ENCODE measurements at places on chromosomes 1 and 21.

DNA sequence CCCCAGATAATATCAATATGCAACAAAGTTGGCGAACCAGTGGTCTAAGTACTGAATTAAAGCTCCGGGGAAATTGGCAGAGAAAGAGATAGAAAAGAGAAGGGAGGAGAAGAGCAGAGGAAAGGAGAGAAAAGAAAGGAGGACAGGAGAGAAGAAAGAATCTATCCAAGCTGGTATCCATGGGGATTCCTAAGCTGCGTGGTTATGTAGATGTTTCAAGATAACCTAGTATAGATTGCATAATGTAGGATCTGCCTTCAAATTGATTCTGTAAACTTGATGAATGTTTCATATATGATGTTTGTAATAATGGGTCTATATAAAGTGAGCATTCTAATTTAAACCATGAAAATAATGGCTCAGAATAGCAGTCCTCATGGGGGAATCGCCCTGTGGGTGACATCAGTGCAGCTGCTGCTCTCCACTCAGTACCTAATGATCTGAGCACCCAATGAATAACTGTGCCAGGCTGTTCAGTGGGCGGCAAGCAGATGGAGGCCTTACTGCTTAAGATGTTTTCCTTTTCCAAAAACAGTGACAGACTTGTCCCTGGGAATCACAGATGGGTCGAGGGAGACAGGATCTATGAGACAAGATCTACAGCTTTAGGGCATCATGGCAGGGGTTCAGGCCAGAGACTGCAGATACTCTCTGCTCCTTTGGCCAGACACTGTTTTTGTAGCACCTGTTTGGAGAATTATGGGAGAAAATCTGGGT lies 78.0 kb downstream of the LAMC2 start:
- no peak for DNase-seq

- DNase-seq = no peak
Measured at GRCh38 chr1:228282329-228283042, 74.6 kb downstream of the OBSCN start.

GRCh38 chr1:60835649-60836048 lies 246.7 kb upstream of the NFIA start:
- no peak for DNase-seq

GRCh38 chr1:22760455-22760854 lies 49.8 kb downstream of the EPHB2 start:
- no peak for DNase-seq

GRCh38 chr1:220717800-220718640 lies 27.9 kb downstream of the C1orf115 start:
- DNase-seq = no peak

DNA sequence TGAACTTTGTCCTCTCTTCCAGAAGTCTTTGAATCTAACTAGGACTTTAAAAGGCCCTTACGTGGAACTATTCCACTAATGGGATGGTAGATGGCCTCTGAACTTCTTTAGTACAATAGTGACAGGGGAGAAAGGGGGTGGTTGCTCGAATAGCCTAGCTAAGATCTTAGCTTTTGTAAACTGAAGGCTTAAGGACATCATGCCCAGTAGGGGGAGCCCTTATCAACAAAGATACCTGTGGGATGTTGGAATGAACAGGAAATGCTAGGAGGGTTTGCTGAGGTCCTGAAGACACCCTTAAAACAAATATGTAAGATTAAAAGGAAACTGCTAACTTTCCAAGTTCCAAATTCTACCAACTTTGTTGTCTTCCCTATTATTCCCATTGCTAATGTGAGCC lies 33.2 kb downstream of the NHLH2 start:
- DNase-seq = peak; percentile 73

- DNase-seq = no peak
Measured at GRCh38 chr21:42308914-42309752, 6.1 kb downstream of the TFF3 start.

GRCh38 chr1:59238333-59238934 lies 58.5 kb upstream of the FGGY start:
- no peak for DNase-seq

DNA sequence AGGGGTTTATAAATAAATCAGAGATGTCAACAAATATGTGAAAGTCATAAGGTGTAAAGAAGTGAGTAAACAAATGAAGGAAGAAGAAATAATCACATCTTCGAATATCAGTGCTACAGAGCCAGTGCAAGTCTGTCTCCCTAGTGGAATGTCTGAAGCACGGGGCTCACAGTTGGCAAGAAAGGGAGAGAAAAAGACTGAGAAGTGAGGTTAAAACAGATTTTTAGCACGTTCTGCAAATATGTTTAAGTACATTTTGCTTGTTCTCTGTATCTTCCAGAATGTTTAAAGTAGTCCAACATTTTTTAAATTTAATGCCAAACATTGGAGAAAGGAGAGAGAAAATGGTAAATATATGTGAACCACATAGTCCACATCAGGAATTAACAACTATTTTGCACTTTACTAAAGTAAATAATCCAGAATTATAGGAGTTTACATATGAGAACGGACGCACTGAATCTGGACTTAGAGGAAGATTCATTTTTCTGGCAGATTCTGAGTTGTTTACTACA lies 682.4 kb downstream of the LTN1 start:
- DNase-seq = no peak

DNA sequence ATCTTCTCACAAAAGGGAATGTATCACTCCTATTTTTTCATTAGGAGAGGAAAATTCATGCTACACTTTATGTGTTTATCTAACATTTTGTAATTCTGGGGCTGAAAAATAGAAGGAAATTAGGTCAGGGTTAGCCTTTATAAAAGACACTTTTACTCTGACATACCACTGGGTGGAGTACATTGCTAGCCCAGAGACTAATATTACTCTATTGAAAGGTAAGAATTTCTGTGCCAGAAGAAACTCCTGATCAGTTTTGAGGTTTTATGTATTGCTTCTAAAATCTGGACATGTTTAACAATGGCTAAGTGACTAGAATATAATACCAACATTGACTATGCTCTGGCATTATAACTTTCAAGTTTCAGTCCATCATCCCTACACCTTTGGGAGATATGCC lies 724.6 kb downstream of the USP25 start:
- no peak for DNase-seq

DNA sequence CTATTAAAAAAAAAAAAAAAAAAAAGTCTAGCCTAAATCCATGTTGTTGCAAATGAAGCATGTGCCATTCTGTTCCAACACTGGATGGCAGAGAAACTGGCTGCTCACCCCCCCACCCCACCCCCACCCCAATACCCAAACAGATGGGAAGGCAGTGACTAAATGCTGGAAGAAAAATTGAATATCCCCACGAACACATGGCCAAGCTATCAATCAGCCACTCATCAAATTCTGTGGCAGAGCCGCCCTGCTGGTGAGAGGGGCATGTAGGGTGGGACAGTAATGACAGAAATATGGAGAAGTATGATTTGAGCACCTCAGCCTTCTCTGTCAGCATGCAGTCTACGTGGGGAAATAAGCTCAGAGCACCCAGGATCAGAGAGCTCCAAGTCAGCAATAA lies 34.1 kb downstream of the OPTC start:
- no peak for DNase-seq

- peak; percentile 64 for DNase-seq
Measured at GRCh38 chr1:93447481-93448291, at the start of gene FNBP1L. TSS of gene FNBP1L (plus strand) at chr1:93448118. CDS start at chr1:93448282, 164 bp downstream.

DNA sequence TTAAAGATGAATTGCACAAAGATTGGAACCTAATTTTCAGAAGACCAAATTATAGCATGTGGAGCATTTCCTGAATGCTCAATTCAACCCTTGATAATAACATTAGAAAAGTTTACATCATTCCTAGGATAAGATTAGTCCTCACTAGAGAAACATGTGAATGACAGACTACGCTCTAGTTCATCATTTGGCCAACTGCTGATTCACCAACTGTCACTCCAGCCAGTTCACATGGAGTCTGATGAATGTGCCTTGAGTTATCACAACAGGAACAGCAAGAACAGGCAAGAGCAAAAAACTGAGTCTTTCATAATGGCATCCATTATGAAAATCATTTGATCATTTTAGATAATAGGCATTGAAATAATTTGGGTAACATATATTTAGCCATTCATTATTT lies 415.9 kb downstream of the PTPRC start:
- DNase-seq = no peak

DNA sequence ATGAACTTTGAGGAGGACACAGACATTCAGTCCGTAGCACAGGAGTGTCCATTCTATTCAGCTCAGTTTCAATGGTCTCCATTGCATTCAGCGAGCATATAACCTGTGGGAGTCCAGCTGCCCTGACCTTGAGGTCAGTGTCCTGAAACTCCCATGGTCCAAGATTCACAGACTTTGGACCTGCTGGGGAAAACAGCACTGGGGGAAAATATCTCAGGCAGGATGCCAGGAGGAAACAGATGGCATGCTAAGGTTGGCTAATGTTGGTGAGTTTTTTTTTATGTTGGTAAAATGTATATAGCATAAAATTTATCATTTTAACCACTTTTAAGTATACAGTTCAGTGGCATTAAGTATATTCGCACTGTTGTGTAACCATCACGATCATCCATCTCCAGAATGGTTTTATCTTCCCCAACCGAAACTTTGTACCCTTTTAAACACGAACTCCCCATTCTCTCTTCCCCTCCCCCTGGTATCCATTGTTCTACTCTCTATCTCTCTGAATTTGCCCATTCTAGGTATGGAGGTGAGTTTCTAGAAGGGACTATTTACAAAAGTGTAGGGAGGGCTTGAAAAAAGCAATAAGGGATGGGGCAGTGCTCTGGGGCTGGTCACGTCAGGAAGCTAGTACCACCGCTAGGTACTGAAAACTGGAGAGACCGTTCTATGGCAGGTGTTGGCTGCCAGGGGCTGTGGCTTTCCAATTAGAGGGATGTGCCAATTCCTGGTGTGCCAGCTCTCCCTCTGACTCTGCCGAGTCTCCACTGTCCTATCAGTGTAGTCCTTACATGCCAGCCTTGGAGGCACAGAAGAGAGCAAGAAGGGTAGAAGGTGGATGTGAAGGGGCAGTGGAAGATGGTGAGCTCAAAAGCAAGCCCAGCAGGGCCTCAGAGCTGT lies 85.3 kb downstream of the FOXD2 start:
- no peak for DNase-seq

DNA sequence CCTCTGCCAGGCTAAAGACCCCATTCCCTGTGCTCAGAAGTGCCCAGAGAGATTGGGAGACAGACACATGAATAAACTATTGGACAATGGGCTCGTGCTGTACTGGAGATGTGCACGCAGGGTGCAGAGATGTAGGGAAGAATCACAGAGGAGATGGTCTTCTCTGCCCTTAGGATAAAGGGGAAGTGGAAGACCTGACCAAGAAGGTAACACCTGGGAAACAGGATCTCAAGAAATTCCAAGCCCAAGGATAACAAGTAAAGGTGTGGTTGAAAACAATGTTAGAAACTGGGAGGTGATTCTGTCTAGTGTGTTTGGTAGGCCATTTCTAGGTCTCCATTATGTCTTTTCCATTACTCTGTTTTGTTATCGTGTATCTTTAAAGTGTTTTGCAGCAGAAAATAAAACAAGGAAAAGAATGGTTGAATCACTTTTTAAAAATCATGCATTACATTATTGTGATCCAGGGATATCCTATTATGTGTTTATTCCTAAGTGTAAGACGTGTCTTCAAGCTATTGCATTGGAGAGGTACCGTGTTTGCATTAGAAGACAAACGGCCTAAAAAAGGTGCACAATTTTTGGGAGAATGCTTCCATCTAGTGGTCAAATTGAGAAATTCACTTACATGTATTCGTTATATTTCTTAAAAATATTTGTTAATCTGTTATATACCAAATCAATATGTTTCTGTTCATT lies 40.8 kb upstream of the KCTD3 start:
- DNase-seq = peak; percentile 49

DNA sequence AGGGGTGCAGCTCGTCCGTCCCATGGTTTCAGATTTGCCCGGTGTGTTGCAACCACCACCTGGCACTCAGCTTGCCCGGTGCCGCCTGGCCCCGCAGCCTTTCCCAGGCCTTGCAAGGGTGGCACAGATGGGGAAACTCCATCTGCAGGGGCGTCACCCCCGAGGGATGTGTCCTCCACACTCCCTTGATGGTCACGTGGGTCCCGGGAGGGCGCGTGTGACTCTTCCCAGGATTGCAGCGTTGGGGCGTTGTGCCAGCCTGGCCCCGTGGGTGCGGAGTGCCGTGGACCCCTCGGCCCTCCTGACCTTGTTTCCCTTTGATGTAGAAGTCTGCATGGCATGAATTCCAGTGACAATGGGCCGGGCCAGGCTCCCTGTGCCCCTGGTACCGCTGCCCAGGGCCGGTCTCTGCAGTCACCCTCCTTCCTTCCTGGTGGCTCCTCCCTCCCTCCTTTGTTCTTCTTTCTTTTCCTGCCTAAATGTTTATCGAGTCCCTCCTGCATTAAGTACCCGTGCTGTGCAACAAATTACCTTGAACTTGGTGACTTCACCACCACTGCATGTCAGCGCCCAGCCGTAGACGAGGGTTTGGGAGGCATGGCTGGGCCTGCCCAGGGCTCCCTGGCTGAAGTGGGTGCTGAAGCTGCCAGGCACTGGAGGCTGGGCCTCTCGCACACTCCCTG lies 22.9 kb downstream of the RRP1 start:
- DNase-seq = no peak
